GM12865 (cell line): ENCODE measurements at places on chromosomes 4 and X.
A peak's percentile ranks its signal among the peaks of the same experiment; 100 is the strongest.

DNA sequence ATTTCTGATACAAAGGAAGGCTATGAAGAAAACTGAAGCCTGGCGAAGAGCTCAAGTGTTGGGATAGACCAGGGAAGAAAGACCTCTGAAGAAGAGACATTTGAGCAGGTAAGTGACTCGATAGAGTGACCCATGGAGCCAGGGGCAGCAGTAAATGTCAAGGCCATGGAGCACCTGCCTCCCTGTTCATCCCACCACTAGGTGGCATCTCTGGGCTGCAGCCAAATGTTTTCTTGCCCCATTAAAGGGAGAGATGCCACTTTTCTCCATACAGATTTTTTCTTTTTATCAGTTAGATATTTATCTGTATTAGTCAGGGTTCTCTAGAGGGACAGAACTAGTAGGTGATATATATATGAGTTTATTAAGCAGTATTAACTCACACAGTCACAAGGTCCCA, 4.9 kb upstream of the ZNF81 start:
- DNase-seq: peak; percentile 66

DNA sequence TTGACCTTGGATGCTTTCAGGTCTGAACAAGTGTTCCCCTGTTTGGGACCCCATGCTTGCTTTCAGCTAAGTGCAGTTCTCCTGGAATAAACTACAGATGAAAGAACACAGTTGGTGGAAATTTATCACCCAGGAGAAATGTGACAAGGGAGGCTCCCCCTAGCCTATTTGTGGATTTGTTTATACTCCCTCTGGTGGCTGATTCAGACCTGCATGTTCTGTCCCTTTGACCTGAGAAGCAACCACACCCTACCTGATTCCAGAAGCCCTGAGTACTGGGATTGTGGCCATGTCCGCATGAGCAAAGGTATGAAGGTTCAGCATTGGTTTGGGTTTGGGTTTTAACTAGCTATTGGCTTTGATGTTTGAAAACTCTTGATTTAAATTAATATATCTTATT, 440.9 kb downstream of the MID1IP1 start:
- peak; percentile 55 for DNase-seq

GRCh38 chr4:81235982-81236749, 21.1 kb upstream of the PRKG2 start:
- DNase-seq: no peak

DNA sequence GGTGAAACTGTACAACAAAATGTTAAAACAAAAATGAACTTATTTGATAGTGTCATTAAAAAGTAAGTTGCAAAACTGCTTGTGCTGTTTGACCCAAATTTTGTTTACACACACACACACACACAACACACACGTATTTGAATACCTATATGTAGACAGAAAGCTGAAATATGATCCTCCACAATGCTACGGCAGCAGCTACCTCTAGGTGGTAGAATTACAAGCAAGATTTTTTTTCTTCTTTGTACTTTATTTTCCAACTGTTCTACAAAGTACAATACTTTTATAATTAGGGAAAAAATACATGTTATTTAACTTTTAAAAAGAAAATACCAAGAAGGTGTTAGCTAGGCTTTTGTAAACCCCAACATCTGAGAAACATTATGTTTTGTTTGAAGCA, 1.2 kb downstream of the CYTL1 start:
- DNase-seq: no peak

- DNase-seq: no peak
Observed at GRCh38 chr4:87881115-87881514, 48.3 kb downstream of the MEPE start.

DNA sequence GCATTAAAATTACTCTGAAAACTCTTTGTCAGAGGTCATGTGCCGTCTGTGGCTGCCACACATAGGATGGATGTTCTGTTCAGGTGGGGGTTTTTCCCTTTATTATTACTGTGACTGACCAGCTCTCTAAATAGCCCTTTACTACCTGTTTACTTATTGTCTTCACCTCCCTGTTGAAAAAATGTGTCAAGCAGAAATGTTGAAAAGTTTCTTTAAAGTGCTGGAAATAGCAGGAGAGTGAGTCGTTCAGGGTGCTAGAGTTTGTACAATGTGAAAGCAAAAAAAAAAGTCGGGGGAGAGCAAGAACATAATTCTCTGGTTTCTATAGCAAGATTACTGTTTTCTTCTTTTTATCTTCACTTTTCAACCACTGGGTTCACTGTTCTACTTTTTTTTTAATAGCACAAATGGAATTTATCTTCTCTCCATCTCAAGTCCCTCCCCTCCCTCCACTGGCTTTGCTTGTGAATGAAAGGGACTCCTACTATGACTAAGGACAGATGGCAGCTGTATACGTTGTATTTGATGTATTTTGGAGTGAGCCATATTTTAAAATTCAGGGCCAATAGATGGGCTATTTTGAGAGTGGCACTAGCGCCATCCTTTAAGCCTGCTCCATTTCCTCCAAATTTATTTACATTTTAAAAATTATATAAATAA, 33.3 kb downstream of the ARX start:
- no peak for DNase-seq

- no peak for DNase-seq
Observed at GRCh38 chr4:138553001-138553845, 311.1 kb upstream of the SLC7A11 start.

DNA sequence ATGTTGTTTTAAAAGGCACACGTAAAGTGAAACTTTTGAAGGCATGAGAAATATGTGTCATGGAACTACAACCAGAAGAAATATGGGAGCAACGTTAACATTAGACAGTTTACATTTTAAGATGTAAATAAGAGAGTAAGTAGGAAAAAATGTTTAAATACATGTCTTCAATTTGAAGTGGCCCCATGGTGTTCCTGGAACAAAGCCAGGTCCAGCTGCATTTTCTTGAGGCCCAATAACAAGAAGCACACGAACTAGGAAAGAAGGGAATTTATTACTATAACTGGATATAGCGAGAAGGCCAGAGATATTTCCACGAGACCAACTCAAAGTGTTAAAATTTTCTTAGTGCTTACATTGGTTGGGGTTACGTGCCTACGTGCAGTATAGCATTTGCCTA, 458.1 kb downstream of the KCTD8 start:
- no peak for DNase-seq

DNA sequence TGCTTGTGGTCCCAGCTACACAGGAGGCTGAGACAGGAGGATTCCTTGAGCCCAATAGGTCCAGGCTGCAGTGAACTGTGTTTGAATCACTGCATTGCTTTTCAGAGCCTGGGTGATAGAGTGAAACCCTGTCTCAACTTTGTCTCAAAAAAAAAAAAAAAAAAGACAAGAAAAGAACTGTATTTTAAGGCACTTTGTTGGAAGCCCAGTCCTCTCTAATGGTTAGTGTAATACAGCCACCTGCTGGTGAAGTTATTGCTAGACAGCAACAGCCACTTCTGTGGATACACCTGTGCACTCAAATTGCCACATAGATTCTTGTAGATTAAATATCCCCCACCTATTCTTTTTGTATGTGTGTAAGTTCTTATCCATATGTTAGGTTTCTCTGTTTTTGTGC, 10.1 kb upstream of the FGG start:
- DNase-seq: peak; percentile 60

- no peak for DNase-seq
Observed at GRCh38 chr4:120481756-120482155, 415.1 kb upstream of the MAD2L1 start.

GRCh38 chrX:37754516-37754915, 25.3 kb upstream of the CYBB start:
- DNase-seq: peak; percentile 18

DNA sequence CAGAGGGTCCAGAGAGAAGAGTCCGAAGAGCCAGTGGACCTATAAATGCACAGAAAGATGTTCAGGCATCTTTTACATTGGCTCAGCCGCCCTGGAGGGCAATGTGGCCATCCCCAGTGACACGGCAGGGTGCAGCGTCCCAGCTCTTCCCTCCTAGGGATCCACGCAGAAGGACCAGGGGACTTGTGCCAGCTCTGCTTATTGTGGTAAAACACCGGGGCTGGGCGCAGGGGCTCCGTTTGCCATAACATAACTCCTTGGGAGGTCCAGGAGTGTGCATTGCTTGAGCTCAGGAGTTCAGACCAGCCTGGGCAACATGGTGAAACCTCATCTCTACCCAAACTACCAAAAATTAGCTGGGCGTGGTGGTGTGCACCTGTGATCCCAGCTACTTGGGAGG, 70.2 kb downstream of the CPZ start:
- no peak for DNase-seq

DNA sequence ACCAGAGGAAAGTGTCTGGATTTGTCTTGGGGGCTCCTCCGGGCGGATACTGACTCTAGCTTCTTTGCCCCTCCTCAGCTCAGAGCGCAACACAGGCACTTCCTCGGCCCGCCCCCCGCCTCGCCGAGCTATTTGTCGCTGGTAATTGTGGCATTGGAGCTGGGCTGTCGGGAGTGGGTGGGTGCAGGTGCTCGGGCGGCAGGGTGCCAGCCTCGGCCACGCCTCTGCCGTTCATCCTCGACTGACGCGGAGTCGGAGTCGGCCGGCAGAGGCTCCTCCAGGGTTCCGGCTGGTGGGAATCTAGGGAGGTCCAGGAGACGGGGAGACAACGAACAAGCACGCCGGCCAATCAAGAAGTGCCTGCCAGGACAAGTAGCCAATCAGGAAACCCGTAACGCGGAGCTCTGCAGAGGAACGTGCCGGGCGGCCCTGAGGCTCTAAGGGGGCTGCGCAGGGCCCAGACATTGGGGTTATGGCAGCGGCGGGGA, 3.9 kb upstream of the SYN1 start:
- DNase-seq: no peak

DNA sequence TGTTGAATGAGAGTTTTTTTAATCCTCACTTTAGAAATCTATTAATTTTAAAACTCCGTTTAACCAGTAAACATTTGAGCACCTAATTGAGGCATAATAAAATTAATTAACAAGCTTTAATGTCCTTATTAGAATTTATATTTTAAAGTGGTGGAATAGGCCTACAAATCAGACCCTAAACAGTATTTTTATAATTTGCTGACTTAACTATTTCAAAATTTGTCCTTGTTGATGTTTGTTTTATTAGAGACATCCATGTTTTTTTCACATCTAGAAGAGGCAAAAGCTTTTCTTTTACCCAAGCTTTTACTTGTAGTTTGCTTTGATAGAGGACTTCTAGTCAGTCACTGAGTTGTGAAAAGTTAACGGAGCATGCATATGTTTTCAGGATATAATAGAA, 3.8 kb downstream of the SAP30 start:
- DNase-seq: no peak

DNA sequence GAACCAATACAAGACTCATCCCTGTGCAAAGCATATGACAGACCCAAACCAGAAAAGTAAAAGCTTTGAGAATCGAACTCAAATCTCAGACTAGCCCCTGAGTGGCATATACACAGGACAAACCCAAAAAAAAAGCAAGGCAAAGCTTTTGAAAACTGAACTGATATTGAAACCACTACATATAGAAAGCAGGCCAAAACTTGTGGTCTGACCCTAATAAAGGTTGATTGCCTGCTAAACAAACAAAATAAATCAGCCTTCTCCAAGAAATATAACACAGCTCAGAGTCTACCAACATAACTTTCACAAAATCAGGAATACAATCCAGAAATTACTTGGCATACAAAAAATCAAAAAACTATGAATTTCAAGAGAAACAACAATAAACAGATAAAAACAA, 40.3 kb downstream of the LRBA start:
- peak; percentile 58 for DNase-seq

- no peak for DNase-seq
Observed at GRCh38 chr4:122285285-122285684, 93.5 kb upstream of the ADAD1 start.
